NB4 (cell line): ENCODE measurements at places on chromosomes 16 and 17.

DNA sequence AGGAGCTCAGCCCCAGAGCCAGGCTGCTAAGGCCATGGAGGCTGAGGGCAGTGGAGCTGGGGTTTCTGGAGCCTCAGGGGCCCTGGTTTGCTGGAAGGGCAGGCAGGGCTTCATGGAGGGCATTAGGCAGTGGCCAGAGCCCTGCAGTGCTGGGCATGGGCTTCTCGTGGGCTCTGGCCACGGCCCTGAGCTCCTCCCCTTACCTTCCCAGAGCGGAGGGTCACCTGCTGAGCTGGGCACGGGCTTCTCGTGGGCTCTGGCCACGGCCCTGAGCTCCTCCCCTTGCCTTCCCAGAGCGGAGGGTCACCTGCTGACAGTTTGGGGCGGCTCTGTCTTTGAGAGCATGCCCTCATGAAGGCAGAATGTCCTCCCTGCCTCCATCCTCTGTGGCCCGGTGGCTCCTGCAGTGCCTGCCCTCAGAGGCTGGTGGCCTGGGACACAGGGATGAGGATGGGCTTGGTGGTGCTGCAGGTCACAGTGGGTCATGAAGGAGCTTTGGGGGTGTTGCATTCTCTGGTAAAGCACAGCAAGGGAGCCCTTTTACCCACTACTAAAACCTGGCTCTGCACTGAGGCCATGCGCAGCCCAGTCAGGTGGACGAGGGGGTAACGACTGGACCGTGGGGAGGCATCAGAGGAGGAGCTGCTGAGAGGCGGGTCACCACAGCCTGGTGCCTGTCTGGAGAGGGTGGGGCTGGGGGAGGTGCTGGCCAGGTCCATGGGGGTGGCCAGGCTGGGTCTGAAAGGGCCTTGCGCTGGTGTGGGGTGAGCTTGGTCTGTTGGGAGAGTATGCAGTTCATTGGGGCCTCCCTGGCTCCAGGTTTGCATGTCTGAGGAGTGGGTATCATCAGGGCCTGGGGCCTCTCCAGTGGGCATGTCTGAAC lies 2.9 kb upstream of the RNPS1 start:
- DNase-seq, result no peak

DNA sequence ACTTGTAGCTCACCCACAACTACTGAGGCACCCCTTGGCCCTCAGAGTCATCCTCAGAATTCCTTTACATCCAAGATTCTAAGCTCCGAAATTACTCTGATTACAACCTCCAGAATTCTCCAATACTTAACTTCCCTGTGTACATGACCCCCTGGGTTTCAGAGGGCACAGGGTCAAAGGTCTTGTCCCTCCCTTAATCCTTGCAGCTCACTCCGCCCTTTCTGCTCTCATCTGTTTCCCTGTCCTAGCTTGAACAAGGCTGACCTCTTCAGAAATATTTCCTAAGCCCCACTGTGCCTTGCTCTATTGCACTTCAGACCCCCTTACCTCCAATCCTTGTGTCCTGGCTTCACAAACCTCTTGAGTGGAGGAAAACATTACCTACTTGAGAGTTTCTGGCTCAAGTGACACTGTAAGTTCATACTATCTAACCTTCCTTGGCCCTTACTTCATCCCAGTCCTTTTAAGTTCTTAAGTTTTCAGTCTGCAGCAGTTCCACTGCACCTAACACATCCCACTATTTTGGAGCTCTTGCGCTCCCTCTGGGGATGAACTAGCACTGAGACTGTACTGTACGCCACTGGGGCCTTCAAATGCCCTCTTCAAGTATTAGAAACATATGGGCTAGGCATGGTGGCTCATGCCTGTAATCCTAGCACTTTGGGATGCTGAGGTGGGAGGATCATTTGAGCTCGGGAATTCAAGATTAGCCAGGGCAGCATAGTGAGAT lies 6.2 kb downstream of the N4BP1 start:
- DNase-seq, result no peak

- no peak for DNase-seq
Observed at GRCh38 chr16:72198021-72198711, 26.2 kb upstream of the PMFBP1 start.

GRCh38 chr16:89623511-89624261 lies 10.2 kb downstream of the DPEP1 start:
- no peak for DNase-seq

DNA sequence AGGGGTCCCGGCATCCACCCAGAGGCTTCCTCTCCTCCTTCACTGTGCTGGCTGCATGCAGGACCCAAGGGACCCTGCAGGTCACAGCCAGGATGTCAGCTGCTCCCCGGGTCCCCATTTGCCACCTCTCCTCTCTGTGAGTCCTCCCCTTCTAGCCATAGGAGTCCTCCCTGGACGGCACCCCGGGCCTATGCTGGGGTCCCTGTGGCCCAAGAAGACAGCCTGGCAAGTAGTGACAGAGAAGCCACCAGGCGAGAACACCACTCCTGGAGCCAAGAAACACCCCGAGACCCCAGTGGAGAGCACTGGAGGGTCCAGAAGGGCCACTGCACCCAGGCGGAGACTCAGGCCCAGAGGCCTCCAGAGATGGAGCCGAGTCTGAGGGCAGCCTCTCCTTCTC lies 44.1 kb downstream of the LMF1 start:
- DNase-seq, result no peak

DNA sequence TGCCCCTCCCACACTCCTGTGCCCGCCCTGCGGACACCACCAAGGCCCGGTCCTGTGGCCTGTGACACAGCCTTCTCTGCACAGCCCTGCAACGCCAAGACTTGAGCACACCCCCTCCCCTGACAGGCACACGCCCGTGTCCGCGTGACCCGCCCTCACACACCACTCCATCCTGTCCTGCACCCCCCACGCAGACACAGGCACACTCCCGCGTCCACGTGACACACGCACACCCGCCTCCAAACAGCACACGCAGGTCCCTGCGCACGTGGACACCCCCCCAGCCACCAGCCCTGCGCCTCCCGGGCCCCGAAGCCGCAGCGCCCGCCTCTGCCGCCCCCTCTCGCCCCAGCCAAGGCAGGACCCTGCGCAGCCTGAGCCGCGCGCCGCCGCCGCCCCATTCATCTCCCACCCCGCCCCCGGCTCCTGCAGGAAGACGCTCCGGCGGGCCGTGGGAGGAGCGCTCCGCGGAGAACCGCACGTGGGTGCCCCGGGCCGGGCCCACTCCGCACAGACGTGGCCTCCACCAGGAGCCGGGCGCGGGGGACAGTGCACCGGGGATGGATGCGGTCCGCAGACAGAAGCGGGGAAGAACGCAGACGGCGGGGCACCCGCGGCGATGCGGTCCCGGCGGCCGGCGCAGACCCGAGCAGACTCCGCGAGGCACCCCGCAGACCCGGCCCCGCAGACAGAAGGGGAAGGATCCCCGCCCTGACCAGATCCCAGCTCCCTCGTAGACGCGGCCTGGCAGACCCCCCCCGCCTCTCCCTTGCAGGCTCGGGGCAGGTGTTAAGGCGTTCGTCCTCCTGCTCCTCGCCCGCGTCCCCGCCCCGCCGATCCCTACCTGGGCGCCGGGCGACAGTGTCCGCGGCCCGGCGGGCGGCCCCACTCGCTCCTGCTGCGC lies 506 bp downstream of the CAMKK1 start:
- peak; percentile 73 for DNase-seq
